ENCODE measurements at places on chromosomes 16 and 17. TPM values are rescaled to one million over a fixed set of nuclear protein-coding genes. Genes with fewer than 3 reads are reported as not detected.

HMOX2 gene
- total RNA-seq: 32.8 TPM

CSH2 gene
- total RNA-seq: not detected

ASIC2 gene
- 0.09 TPM for total RNA-seq

HSD17B2 gene
- total RNA-seq: 0.09 TPM

KRT20 gene
- not detected for total RNA-seq

ANKRD40 gene
- 19.4 TPM for total RNA-seq

ADAMTS18 gene
- total RNA-seq: under 0.01 TPM

RNF222 gene
- not detected for total RNA-seq

ZNF629 gene
- total RNA-seq: 6.2 TPM

UNK gene
- total RNA-seq: 12.3 TPM

PIMREG gene
- 4.4 TPM for total RNA-seq

DHRS7C gene
- not detected for total RNA-seq

PPM1E gene
- total RNA-seq: not detected

ABCA6 gene
- 31.7 TPM for total RNA-seq

SPATA20 gene
- total RNA-seq: 67.0 TPM

SYT17 gene
- total RNA-seq: 0.47 TPM

MGAT5B gene
- 0.32 TPM for total RNA-seq

TP53TG3 gene
- not detected for total RNA-seq

EPN3 gene
- total RNA-seq: not detected

NUP85 gene
- 21.1 TPM for total RNA-seq

SLC12A3 gene
- not detected for total RNA-seq

SLC13A5 gene
- not detected for total RNA-seq

OTOP3 gene
- not detected for total RNA-seq

C16orf46 gene
- 0.34 TPM for total RNA-seq

PEX12 gene
- total RNA-seq: 4.1 TPM

CORO6 gene
- total RNA-seq: 10.2 TPM

TP53TG3F gene
- not detected for total RNA-seq

HEATR9 gene
- not detected for total RNA-seq

KRTAP4-5 gene
- total RNA-seq: not detected

CACNG1 gene
- not detected for total RNA-seq

JUP gene
- total RNA-seq: 3.0 TPM

KRTAP4-6 gene
- total RNA-seq: not detected

RAB34 gene
- 173 TPM for total RNA-seq

SCRN2 gene
- total RNA-seq: 56.3 TPM

KRT25 gene
- total RNA-seq: not detected
